ENCODE measurements at places on chromosomes 2 and 18.

DNA sequence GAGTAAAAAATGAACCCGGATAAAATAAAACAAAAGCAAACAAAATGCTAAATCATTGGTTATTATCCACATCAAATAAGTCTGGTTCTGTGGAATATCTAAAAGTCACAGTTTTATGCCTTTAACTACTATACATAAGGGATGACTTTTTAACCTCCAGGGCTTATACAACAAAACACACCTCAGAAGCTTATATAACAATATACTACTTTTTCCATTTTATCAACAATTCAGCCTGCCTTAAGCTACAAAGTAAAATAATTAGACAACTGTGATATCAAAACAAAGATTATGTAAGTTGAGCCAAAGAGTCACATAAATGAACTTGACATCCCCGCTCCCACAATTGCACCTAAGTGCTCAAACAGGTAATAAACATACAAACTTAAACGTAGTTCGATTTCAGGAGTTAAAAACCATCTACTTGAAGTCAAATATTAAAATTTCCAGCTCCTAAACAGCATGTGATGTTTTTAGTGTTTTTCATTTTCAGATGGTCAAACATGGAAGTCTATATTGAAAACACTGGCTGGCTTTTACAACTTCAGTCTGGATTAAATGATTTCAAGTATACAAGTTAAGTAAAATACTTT, 54.7 kb downstream of the ATIC start:
- no peak for DNase-seq

- DNase-seq: peak; percentile 22
These were observed 24.9 kb downstream of the CCNT2 start for GRCh38 chr2:134943540-134943939.

DNA sequence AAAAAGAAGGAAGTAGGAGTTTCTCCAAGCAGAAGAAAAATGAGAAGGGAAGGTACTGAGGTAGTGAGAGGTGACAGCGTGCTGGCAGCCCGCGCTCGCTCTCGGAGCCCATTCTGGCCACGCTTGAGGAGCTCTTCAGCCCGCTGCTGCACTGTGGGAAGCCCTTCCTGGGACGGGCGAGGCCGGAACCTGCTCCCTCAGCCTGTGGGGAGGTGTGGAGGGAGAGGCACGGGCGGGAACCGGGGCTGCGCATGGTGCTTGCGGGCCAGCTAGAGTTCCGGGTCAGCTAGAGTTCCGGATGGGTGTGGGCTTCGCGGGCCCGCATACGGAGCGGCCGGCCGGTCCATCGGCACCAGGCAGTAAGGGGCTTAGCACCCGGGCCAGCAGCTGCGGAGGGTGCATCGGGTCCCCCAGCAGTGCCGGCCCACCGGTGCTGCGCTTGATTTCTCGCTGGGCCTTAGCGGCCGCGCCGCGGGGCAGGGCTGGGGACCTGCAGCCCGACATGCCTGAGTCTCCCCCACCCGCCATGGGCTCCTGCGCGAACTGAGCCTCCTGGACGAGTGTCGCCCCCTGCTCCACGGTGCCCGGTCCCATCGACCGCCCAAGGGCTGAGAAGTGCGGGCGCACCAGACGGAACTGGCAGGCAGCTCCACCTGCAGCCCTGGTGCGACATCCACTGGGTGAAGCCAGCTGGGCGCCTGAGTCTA, 11.1 kb upstream of the CYS1 start:
- no peak for DNase-seq

DNA sequence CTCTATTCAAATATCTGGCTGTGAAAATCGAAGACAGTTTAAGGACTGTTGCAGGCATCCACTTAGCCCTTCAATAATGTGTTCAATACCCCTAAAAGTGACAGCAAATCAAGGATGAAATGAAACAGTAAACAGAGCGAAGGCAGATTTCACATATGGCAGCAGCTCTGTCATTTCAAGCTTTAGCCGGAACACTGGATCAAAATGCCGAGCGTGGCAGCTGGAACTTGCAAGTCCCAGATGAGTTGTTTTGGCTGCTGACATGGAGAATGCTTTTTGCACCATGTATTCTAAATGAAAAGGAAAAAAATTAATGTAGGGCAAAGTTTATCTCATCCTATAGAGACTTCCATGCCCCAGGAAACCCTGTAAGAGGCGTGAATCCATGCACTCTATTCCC, 18.0 kb downstream of the LRRC30 start:
- no peak for DNase-seq

GRCh38 chr2:31166925-31167324, 28.7 kb upstream of the GALNT14 start:
- no peak for DNase-seq

GRCh38 chr2:142037744-142038143, 93.1 kb downstream of the LRP1B start:
- DNase-seq: no peak

- no peak for DNase-seq
These were observed 98.0 kb downstream of the TRABD2A start for GRCh38 chr2:84782717-84783442.

DNA sequence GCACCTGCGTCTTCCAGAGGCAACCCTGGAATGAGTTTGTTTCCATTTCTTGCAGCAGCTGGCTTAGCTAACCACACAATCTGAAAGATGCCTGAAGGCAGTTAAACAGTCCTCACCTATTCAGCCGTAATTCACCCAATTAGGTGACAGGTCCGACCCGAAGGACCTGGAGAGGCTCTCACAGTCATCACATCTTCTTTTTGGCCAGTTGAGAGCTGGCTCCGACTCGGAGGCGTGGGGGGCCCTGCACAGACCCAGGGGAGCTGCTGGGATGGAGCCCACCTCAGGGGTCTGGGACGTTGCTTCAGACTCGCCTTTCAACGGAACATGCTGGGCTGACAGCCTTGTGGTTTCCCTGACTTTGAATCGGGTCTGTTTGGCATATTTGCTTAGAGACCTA, 187.3 kb downstream of the RTP5 start:
- DNase-seq: no peak

GRCh38 chr18:37575646-37576045, 10.0 kb upstream of the CELF4 start:
- DNase-seq: no peak

DNA sequence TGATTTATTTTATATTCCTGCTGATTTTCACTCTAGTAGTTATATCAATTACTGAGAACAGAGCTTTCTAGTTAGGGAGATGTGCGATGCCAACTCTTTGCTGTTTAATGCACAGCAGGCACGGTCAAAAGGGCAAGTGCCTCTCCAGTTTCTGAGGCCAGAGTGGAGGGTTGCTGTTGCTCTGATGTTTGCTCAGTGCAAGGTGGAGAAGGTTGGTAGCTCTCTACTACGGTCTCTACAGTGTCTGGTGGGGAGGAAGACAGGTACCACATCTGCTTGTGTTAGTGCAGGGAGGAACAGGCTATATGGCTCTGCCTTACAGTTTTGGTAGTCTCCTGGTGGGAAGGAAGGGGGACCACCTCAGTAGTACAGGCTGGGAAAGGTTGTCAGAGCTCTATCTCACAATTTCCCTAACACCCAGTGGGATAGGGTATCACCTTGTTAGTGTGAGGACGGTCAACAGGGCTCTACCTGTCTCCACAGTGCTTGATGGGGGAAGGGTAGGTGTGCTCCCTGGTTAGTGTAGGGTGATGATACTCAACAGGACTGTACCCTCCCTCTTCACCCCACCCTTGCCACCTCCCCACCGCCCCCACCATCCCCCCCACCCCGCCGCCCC, 85.9 kb downstream of the FANCL start:
- no peak for DNase-seq

GRCh38 chr2:191127235-191127634, 23.6 kb downstream of the STAT4 start:
- no peak for DNase-seq
